ENCODE measurements at places on chromosomes 4 and X.

GRCh38 chr4:39004758-39005157 lies 27.5 kb downstream of the TMEM156 start:
- DNase-seq = no peak

GRCh38 chr4:57943682-57944081 lies 833.5 kb upstream of the IGFBP7 start:
- DNase-seq = no peak

DNA sequence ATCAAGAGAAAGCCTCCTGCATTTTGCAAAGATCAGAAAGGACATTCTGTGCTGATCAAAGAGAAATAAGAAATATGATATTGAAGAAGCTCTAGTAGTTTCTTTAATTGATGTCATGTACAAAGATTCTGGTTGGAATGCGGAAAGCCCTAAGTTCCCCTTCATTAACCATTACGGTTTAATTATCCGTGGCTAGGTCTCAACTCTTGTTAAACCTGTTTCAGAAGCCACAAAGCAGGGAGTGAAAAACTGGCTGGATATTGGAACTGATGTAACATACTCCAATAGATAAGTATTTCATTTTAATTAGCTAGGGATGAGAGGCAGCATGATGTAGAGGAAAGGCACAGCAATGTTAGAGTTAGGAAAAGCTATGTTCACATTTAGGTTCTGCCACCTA lies 55.7 kb downstream of the SPANXN3 start:
- DNase-seq = no peak

DNA sequence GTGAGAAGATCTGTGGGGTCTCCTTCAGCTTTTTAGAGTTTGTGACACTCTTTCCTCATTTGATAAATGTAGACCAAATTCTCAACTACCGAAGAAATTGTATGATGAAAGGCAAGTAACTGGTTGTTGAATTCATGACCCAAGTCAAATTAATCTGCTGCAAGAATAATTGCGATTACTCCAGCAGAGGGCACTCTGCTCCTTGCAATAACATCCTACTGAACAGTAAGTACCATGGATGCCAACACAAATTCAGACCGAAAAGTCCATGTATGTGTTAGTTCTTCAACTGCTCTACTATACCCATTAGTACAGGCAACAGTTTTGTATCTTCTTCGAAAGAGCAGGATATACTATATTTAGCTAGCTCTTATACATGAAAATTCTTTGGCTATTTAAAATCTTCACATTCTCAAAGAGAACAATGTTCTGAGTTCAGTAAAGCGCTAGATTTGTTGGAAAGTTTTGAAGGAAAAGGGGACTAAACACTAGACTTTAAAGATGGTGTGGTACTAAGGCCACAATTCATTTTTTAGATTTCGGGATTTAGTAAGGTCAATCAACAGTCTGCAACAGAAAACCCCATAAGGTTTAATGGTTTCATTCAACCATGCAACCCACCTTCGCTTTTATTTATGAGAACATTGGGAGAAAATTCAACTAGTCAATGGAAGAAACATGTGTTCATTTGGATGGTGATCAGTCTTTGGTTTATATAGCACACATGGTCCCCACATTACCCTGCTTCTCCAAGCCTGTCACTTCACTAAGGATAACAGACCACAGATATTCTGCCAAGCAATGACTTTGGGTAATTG lies 105.4 kb upstream of the TBC1D9 start:
- DNase-seq = peak; percentile 77

GRCh38 chr4:24266951-24267722 lies 317.2 kb downstream of the DHX15 start:
- no peak for DNase-seq

DNA sequence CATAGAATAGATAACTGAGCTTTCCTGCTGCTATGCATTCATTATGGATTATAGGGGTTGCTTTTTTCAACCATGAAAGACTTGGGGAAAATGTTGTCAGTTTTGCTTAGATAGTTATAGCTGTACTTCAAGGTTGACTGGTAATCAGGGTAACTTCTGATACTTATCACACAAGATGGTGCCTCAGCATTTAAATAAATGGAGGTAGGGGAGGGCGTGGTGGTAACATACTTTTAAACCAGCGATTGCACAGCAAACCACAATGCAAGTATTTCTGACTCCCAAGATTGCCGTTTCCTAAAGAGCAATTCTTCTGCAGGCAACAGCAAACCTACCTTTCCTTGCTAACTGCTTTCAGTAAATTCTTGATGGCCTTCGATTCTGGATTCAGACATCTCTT lies 1.3 kb downstream of the CXCL10 start:
- DNase-seq = no peak

DNA sequence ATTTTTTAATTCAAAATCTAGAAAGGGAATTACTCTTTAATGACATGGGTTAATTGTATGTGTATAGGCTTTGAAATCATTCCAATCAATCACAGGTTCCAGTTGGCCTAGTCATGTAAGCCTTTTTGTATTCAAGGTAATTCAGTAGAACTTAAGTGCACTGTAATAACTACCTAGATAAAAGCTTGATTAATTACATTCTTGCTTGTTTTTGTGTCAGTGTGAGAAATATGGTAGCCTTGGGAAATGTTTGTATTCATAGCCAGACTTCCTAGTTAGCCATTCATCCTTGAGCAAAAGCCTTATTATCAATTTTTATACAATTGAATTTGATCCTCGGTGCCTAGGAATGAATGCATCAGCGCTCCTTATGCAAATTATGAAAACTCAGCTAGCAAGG lies 33.5 kb downstream of the TKTL2 start:
- DNase-seq = no peak

GRCh38 chrX:13694359-13694758 lies 5.4 kb downstream of the RAB9A start:
- DNase-seq = no peak

DNA sequence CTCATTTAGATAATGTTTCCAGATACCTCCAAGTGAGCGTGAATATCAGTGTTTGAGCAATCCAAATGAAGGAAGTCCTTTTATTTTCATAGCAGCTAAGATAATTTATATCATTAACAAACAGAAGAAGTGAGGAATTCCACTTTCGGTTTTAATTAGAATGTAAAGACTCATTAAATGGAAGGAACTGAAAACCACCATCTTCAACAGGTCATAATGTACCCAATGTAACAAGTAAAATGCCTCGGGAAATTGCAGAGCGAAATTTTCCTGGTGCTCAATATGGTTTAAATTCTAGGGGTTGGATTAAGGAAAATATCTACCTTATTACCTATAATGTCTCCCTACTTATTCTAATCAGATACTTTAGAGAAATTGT lies 33.9 kb upstream of the SLC9A7 start:
- DNase-seq = no peak

DNA sequence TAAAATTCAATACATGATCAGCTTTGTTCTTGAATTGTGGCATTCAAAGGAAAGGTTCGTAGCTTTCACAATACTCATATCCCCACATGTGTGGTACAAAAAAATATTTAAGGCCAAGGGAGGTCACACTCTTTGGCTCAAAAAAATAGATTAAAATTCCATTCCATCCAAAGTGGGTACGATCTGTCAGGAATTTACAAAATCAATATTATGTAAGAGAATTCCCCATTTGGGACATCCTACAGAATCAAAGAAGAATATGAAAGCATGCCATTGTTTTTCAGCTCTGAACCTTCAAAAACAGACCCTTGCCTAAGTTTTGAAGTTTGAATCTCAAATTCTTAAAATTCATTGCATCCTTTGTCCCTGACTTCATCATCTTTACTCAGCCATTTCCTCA lies 85.8 kb downstream of the MID1 start:
- DNase-seq = no peak

DNA sequence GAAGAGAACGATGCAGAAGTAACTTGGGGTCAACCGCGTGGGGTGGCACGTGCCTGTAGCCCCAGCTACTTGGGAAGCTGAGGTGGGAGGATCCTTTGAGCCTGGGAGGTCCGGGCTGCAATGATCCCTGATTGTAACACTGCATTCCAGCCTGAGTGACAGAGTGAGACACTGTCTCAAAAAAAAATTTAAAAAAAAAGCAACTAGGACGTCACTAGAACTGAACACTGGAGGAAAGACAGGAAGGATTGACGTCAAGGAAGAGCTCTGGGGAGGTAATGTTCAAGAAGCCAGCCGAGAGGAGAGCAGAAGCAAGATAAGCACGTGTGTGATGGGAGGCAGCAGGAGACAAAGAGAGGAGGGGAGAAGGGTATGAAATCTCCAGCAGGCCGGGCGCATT lies 28.7 kb downstream of the S100G start:
- DNase-seq = no peak

- DNase-seq = no peak
These were observed 41.1 kb downstream of the HPF1 start for GRCh38 chr4:169716677-169717076.

GRCh38 chr4:15676039-15676438 lies 5.6 kb upstream of the FAM200B start:
- no peak for DNase-seq

GRCh38 chr4:54234497-54235205 lies 5.6 kb downstream of the PDGFRA start:
- no peak for DNase-seq

- peak; percentile 13 for DNase-seq
These were observed 4.3 kb downstream of the SOWAHD start for GRCh38 chrX:119762718-119763117.

All from head of caudate nucleus (tissue), 42 donors.